ENCODE measurements at places on chromosomes 11 and 22. TPM values are rescaled to one million over a fixed set of nuclear protein-coding genes. Genes with fewer than 3 reads are reported as not detected.

- no peaks in the 10 kb centered on the region for H3K27me3 ChIP-seq
- H3K36me3 ChIP-seq: peaks cover 5% of the 10 kb centered on the region
- H3K4me3 ChIP-seq: no peak overlapping the region
- H3K27ac ChIP-seq: no peak overlapping the region
Observed at GRCh38 chr11:94629741-94630140, 62.6 kb downstream of the PIWIL4 start.

- no peaks in the 10 kb centered on the region for H3K27me3 ChIP-seq
- no peaks in the 10 kb centered on the region for H3K36me3 ChIP-seq
- peak overlapping the region; percentile 94 for H3K27ac ChIP-seq
- DNase-seq: peak; percentile 37
- peaks cover 72% of the 10 kb centered on the region for H3K4me1 ChIP-seq
- H3K4me3 ChIP-seq: peak overlapping the region; percentile 50
Observed at GRCh38 chr22:28923826-28924732, 40.7 kb downstream of the ZNRF3 start.

DNA sequence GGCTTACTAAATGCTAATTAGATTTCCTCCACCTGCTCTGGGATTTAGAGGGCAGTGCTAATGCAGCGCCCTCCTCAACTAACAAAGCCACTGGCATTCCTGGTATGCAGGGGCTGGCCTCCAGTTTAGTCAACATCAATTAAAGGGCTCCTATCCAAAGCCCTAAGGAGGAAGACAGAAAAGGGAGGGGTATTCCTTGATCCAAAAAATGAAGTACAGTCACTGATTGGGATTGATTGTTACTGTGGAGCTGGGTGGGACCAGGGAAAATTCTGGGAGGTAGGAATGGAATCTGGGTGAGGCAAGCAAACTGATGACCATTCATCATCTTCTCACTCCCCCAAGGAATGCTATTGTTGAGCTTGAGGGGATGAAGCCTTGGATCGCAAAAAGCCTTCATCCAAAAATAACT lies 52.2 kb downstream of the GAB2 start:
- H3K27ac ChIP-seq: peak overlapping the region; percentile 50
- H3K36me3 ChIP-seq: no peaks in the 10 kb centered on the region
- no peak for DNase-seq

- no peaks in the 10 kb centered on the region for H3K27me3 ChIP-seq
- no peak overlapping the region for H3K27ac ChIP-seq
- DNase-seq: no peak
- H3K4me1 ChIP-seq: peaks cover 2% of the 10 kb centered on the region
Observed at GRCh38 chr11:120482149-120482548, 29.4 kb upstream of the GRIK4 start.

DNA sequence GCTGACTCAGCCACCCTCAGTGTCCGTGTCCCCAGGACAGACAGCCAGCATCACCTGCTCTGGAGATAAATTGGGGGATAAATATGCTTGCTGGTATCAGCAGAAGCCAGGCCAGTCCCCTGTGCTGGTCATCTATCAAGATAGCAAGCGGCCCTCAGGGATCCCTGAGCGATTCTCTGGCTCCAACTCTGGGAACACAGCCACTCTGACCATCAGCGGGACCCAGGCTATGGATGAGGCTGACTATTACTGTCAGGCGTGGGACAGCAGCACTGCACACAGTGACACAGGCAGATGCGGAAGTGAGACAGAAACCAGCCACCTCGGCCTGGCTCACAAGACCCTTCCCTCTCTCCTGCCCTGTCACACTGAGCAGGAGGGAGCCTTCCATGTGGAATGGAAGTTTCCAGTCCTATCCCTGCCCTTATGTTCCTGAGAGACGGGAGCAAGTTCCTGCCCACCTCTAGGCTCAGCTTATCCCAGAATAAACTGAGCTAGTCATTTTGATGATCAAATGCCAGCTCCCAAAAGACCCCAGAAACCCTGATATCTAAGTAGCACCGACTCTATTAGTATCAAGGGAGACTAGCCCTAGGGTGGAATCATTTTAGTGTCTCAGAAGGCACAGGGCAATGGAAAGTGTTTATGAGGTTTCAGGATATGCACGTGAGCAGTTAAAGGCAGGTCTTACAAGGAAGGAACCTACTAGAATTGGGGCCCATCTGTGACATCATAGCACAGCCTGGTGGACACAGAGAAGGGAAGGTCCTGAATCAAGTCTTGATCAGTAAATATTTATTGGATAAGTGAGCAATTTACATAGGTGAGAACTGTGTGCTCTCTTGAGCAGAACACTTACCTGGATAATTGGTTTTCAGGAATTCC lies 6.3 kb upstream of the IGLL5 start:
- no peaks in the 10 kb centered on the region for H3K36me3 ChIP-seq
- H3K27me3 ChIP-seq: peaks cover 73% of the 10 kb centered on the region
- H3K4me1 ChIP-seq: no peaks in the 10 kb centered on the region
- H3K4me3 ChIP-seq: no peak overlapping the region

DNA sequence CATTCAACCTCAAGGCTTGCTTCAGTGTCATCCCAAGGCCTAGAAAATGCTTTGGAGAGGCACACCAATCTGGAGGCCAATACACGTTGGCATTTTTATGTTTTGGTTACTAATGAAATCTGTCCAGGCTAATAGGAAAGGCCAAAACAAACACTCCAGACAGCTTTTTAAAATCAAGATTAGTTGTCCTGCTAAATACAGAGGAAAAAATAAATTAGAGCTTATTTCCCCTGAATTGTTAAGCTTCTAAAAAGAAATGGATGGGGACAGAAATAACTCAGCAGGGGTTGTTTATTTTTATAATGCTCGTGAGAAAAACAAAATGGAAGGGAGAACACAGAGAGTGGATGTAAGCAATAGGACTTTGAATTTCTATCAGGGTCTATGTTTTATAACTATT lies 438.5 kb upstream of the LRRC4C start:
- no peaks in the 10 kb centered on the region for H3K36me3 ChIP-seq
- H3K27me3 ChIP-seq: no peaks in the 10 kb centered on the region
- no peak for DNase-seq
- H3K4me3 ChIP-seq: no peak overlapping the region

GRCh38 chr11:109752212-109752825 lies 330.3 kb downstream of the C11orf87 start:
- no peak for DNase-seq
- H3K4me1 ChIP-seq: peaks cover 5% of the 10 kb centered on the region
- H3K4me3 ChIP-seq: no peak overlapping the region
- H3K27me3 ChIP-seq: no peaks in the 10 kb centered on the region

DNA sequence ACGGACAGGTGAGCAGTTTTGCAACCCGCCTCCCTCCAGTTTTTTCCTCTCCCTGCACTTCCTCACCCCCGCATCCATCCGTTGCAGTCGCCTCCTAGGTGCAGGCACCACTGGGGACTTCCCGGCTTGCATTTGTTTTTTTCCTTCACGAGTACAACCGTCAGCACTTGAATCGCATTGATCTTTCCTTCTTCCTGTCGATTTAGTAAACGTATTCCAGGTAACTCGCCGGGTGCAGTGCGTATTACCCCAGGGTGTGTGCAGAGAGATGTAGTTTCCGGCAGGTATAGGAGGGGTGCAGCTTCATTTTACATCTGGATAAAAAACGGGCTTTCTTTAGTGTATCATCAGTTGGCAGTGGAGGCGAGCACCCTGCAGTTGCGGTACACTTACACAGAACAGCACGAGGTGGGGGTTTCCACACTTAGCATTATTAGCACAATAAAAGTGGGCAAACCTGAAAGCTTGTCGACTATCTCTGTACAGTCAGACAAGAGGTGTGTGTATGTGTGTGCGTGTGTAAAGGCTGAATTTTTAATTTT lies at the start of gene SORL1-AS1:
SORL1-AS1 (minus strand) TSS at position 359 of the 542 bp plus-strand sequence.
- peaks cover 24% of the 10 kb centered on the region for H3K4me1 ChIP-seq
- peaks cover 40% of the 10 kb centered on the region for H3K27me3 ChIP-seq
- no peaks in the 10 kb centered on the region for H3K36me3 ChIP-seq
- peak within 1 kb of the TSS; percentile 9 for H3K27ac ChIP-seq

NLRP10 gene
- not detected for total RNA-seq

NRXN2 gene
- total RNA-seq: 8.5 TPM

- H3K4me3 ChIP-seq: peak overlapping the region; percentile 12
- no peaks in the 10 kb centered on the region for H3K27me3 ChIP-seq
- DNase-seq: no peak
- peak overlapping the region; percentile 81 for H3K27ac ChIP-seq
Observed at GRCh38 chr11:103730131-103730940, 306.1 kb upstream of the DDI1 start.

DNA sequence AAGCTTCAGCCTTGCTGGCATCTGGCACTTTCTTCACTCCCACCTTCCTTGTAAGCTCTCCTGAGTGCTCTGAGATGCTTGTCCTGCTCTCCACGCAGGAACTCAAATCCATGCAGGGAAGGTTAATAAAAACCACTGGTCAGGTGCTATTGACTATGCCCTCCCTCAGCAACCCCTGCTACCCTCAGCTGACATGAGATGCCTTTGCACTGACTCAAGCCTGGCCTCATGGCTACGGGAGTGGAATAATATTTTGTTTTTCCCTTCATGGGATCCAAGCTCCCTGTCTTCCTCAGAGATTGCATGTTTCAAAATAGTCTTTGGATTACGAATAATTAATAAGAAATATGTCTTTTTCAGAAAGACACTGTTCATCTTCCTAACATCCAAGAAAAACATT lies 31.7 kb upstream of the ABCC8 start:
- peaks cover 64% of the 10 kb centered on the region for H3K27me3 ChIP-seq
- H3K36me3 ChIP-seq: no peaks in the 10 kb centered on the region
- no peak overlapping the region for H3K4me3 ChIP-seq
- no peaks in the 10 kb centered on the region for H3K4me1 ChIP-seq

DNA sequence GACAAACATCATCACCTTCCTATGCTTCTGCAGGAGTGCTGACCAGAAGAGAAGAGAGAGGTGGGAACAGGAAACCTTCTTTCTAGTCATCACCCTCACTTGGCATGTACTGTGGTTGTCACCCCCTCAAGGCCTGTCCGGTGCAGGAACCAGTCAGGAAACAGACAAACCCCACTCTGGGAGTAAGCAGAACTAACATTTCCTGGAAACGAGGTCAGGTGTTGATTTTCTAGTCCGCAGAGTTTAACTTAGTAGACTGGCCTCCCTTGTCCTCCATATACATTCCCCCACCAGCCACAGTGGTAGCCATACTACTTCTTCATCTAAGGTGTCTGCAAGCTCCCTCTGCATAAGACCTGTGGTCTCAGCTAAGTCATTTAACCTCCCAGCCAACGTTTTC lies 80.7 kb upstream of the NCAM1 start:
- no peak overlapping the region for H3K4me3 ChIP-seq
- DNase-seq: no peak
- no peak overlapping the region for H3K27ac ChIP-seq
- H3K27me3 ChIP-seq: no peaks in the 10 kb centered on the region

GRCh38 chr11:83678831-83679584 lies 392.8 kb upstream of the CCDC90B start:
- H3K27me3 ChIP-seq: peaks cover 21% of the 10 kb centered on the region
- peaks cover 21% of the 10 kb centered on the region for H3K4me1 ChIP-seq
- no peak overlapping the region for H3K4me3 ChIP-seq
- no peak for DNase-seq
- H3K27ac ChIP-seq: no peak overlapping the region

GRCh38 chr11:7643314-7643713 lies 30.0 kb downstream of the CYB5R2 start:
- no peak overlapping the region for H3K4me3 ChIP-seq
- DNase-seq: no peak
- no peaks in the 10 kb centered on the region for H3K27me3 ChIP-seq
- no peak overlapping the region for H3K27ac ChIP-seq
- peaks cover 34% of the 10 kb centered on the region for H3K4me1 ChIP-seq

NCAM1 gene
- total RNA-seq: 76.7 TPM

GRCh38 chr11:14378171-14378570 lies 19.2 kb upstream of the RRAS2 start:
- peaks cover 5% of the 10 kb centered on the region for H3K4me1 ChIP-seq
- H3K4me3 ChIP-seq: peak overlapping the region; percentile 36
- no peak overlapping the region for H3K27ac ChIP-seq

- H3K36me3 ChIP-seq: peaks cover 12% of the 10 kb centered on the region
- H3K4me3 ChIP-seq: no peak overlapping the region
- DNase-seq: no peak
- H3K27ac ChIP-seq: no peak overlapping the region
- H3K4me1 ChIP-seq: peaks cover 14% of the 10 kb centered on the region
Observed at GRCh38 chr11:100624346-100624745, 62.7 kb upstream of the ARHGAP42 start.

DNA sequence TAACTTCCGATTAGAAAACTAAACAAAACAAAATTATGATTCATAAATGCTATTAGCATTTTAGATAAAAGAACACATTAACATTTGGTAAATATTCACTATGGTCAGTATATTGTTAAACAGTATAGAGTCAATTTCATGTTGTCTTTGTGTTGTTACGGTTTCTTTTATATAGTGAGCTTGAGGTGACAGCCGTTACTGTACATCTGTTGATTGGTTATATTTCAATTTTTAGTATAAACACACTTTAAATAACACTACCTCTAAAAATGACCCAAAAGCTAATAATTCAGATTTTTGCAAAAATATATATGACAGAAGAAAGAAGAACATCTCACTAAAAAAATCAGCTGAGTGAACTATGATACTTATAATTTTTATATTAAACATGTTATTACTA lies 249.0 kb upstream of the LUZP2 start:
- H3K27me3 ChIP-seq: peaks cover 12% of the 10 kb centered on the region
- H3K27ac ChIP-seq: no peak overlapping the region
- H3K4me3 ChIP-seq: no peak overlapping the region
- H3K4me1 ChIP-seq: peaks cover 12% of the 10 kb centered on the region

GRCh38 chr11:11416917-11417316 lies 63.9 kb upstream of the CSNK2A3 start:
- no peak for DNase-seq
- H3K4me1 ChIP-seq: no peaks in the 10 kb centered on the region
- no peak overlapping the region for H3K27ac ChIP-seq
- H3K36me3 ChIP-seq: no peaks in the 10 kb centered on the region

DNA sequence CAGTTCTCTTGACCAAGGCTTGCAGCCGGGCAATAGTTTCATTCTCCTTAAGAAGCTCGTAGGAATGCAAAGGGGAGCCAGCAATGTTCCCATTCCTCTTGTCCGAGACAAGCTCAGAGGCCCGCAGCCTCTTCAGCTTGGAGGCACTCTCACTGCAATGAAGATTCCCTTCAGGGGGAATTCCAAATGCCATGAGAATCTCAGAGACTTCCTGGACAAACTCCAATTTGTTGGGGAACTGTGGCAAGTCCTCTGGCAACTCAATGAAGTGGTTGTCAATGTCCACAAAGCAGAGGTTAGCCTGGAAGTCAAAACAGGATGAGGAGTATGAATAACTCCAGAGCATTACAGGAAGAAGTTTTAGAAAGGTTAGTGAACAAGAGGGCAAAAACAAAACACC lies 84.4 kb downstream of the DENND5A start:
- H3K27ac ChIP-seq: peak overlapping the region; percentile 77
- peaks cover 30% of the 10 kb centered on the region for H3K36me3 ChIP-seq
- H3K4me3 ChIP-seq: no peak overlapping the region
- DNase-seq: no peak
